ENCODE measurements at places on chromosomes 16 and 17.
A peak's percentile ranks its signal among the peaks of the same experiment; 100 is the strongest.

DNA sequence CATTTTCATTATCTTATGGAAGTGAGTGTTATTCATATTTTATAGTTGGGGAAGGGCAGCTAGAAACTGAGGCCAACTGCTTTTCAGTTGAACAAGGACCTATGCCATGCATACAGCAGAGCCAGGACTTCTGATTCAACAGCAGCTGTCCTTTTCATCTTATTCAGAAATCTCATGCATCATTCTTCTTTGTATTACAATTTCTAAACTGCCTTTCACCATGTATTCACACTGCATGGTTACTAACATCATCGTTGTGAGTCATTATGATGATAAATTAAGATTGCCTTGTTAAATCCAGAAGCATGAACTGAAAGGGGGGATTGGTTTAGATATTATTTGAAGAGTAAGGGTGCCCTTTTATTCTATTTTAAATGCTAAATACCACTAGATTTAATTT, 1470.1 kb upstream of the GOT2 start:
- DNase-seq: no peak

GRCh38 chr17:73342050-73342522, 30.3 kb upstream of the CDC42EP4 start:
- no peak for DNase-seq

DNA sequence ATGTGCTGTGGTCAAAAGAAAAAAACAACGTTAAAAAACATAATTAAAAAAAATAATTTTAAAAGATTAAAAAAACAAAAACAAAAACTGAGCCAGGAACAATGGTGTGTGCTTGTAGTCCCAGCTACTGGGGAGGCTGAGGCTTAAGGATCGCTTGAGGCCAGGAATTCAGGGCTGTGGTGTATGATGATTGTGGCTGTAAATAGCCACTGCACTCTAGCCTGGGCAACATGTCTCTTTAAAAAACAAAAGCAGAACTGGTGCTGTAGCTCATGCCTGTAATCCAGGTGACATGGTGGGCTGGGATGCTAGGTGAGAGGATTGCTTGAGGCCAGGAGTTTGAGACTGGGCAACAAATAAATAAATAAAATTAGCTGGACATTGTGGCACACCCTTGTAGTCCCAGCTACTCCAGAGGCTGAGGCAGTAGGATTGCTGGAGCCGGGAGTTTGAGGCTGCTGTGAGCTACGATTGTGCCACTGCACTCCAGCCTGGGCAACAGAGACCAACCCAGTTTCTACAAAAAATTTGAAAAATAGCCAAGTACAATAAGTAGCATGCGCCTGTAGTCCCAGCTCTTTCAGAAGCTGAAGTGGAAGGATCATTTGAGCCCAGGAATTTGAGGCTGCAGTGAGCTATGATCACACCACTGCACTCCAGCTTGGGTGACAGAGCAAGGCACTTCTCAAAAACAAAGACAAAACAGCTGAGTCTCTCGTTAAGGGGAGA, 43.6 kb downstream of the NFATC3 start:
- no peak for DNase-seq

GRCh38 chr17:57622683-57623433, 122.2 kb downstream of the CCDC182 start:
- DNase-seq: peak; percentile 21

DNA sequence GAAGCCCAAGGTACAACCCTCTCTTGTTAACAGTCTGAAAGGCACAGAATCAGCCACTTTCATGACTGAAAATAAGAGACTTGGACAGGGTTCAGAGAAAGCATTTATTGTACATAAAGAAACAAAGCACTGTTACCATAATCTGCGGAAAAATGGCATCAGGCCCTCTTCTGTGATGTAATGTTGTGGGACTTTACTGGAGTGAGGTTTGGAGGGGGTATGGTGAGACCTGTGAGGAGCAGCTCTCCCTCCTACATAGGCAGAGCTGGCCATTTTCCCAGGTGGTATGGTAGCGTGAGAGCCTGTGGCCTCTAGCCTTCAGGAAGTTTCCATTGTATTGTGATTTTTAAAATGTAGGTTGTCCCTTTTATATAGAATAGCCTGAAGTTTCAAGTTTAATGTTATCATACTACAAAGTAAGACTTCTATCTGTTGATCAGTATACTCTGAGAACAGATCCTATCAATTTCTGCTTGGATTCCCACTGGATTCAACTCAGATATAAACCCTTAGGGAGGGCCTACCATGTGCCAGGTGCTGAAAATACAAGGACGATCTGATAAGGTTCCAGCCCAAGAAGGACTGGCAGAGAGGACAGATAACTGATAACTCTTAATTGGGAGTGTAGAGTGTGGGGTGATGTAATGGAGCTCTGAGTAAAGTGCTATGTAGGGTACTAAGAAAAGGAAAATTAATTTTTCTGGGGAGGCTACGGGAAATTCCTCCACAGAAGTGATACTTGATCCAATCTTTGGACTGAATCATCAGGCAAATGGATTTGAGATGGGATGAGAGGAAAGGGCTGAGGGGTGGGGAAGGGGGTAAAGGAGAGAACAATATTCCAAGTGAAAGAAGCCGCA, 4.1 kb upstream of the YPEL2 start:
- no peak for DNase-seq

DNA sequence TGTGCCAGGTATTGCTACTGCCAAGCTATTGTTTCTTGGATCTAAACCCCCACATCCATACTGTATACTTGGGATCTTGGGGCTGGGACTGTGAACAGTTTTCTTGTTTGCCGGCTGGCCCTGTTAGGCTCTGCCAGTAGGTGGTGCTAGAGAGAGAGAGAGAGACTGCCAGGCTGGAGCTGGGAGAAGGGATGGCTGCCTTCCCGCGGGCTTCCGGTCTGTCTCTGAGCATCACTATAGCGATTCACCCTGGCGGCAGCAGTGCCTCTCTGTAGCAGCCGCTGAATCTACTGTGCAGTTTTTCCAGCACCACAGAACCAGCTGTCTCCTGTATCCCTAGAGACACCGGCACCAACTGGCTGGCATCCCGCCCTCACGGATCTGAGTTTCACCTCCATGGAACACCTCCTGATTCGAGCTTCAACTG, 201.2 kb downstream of the UTP18 start:
- DNase-seq: peak; percentile 82

DNA sequence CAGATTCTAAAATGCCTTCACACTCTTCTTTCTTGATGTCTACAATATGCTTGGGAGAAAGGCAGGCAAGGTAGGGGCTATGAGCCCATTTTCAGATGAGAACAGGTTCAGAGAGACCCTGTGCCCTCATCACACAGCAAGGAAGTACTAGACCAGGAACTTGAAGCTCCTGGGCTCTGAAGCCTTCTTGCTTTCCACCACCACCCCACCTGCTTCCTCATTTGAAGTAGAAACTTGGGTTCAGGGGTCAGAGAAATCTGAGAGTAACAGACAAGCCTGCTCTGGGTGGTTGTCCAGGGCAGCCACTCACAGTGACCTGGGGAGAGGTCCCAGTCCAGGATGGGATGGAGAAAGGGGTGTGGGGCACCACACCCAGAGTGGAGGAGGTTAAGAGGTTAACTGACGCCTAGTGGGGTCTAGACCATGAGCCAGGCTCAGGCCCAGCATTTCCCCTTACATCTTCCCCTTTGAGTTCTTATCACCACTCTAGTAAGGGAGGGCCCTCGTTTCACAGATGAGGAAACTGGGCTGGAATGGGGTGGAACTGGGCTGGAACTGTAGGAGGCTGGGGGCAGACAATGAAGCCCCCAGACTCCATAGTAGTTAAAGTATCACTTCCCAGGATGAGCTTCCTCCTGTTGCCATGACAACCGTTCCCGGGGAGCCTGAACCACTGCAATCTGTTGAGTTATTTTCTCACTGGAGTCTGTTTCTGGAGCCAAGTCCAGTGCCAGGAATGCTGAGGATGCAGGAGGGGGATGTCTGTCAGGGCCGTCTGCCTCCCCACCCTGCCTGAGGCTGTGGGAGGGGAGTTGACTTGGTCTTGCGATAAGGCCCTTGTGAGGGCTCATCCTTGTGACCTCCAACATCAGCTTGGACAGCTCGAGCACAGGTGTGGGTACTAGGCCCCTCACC, 16.2 kb upstream of the PHF12 start:
- no peak for DNase-seq

DNA sequence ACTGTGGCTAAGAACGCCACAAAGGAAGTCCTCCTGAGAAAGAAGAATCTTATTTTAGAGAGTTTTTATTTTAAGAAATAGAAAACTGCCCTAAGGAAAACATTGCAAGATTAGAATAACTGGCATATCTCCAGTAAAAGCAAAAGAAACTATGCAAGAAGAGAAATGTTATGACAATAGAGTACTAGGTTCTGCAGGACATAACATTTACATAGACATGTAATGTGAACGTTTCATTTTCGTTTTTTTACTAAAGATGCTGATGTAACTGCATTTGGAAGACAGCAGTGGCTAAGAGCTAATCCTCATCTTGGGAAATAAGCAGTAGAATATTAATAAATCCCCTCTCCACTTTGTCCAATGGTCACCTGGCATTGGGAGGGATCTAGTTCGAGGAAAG, 7.8 kb upstream of the ASGR2 start:
- no peak for DNase-seq

DNA sequence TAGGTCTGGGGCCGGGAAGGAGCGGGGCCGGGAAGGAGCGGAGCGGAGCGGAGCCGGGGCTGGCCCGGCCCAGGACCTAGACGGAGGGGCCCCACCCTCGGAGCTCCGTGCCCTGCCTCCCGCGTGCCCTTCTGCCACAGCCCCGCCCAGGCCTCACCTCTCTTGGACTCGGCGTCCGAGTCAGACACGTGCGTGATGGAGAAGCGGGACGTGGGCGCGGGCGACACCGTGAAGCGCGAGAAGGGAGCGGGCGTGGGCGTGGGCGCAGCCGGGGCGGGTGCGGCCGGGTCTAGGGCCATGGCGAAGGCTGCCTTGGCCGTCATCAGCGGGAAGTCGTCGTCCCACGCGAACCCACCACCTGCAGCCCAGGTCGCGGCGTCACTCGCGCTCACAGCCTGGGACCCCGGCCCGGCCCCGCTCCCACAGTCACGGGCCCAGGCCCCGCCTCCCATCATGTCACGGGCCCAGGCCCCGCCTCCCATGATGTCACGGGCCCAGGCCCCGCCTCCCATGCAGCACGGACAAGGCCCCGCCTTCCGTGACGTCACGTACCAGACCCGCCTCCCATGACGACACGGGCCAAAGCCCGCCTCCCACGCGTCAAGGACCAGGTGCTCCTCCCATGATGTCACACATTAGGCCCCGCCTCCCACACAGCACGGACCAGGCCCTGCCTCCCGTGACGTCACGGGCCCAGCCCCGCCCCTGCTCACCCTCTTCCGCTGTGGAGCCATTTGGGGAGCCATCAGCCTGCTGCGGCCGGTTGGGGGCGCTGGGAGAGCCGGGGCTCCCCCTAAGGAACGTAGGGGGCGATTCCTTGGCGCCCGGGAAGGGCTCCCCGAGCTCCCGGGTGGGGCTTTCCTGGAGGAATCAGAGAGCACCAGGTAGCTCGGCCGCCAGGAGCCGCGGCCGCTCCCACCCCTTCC, 45.8 kb upstream of the PVALEF start:
- DNase-seq: peak; percentile 98

DNA sequence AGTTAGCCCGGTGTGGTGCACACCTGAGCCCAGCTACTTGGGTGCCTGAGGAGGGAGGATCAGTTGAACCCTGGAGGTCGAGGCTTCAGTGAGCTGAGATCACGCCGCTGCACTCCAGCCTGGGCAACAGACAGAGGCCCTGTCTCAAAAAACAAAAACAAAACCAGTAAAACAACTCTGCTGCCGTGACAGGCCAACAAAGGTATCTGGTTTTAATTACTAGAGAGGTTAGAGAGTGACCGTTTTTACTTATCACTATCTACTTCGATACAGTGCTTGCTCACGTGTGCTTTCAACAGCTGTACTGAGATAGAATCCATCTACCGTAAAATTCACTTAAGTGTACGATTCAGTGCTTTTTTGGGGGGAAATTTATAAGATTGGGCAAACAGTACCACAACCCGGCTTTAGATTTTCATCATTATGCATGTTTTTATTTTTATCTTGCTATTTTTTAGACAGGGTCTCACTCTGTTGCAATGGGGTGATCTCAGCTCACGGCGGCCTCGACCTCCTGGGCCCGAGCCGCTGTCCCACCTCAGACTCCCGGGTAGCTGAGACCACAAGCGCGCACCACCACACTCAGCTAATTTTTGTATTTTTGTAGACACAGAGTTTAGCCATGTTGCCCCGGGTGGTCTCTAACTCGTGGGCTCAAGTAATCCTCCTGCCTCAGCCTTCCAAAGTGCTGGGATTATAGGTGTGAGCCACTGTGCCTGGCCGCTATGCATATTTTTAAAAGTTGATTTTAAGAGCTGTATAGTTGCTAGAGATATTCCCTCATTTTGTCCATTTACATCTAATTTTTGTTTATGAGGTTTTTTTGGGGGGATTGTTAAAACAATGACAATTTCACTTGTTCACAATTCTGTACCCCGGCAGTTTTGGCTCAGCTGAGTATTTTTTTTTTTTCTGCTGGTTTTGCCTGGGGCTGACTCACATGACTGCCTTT, 30.9 kb downstream of the SERPINF1 start:
- DNase-seq: no peak

DNA sequence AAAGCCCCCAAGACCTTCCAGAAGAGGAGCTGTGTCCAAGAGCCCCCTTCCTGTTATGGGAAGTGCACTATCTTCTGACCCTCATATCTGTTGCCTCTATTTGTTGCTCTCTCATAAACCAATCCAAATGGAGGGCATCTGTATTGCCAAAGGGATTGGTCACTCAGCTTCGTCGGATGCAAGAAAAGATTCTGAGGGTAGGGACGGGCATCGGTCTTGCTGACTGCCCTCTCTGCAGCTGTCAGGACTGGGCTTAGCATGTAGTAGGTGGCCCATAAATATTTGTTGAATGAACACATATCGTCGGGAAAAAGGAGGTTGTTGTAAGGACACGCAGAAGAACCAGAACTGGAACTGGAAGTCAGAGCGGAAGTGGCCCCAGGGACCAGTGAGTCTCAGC, 44.1 kb downstream of the CCDC42 start:
- no peak for DNase-seq

- no peak for DNase-seq
Observed at GRCh38 chr16:16146380-16147315, 76.6 kb downstream of the ABCC6 start.

GRCh38 chr16:9136596-9136995, 45.2 kb downstream of the HAPSTR1 start:
- no peak for DNase-seq

GRCh38 chr16:65441501-65441900, 319.6 kb upstream of the CDH11 start:
- DNase-seq: no peak

- no peak for DNase-seq
Observed at GRCh38 chr17:4479340-4479981, 19.2 kb upstream of the SPNS2 start.

All from HEK293T (cell line).